Posterior cingulate gyrus (tissue), 11 donors: ENCODE measurements at places on chromosomes 3 and 15.

GRCh38 chr15:88539441-88539840 is 7.0 kb downstream of the DET1 start:
- no peak for DNase-seq

- no peak for DNase-seq
Measured at GRCh38 chr3:76753599-76753998, 286.3 kb upstream of the ROBO2 start.

DNA sequence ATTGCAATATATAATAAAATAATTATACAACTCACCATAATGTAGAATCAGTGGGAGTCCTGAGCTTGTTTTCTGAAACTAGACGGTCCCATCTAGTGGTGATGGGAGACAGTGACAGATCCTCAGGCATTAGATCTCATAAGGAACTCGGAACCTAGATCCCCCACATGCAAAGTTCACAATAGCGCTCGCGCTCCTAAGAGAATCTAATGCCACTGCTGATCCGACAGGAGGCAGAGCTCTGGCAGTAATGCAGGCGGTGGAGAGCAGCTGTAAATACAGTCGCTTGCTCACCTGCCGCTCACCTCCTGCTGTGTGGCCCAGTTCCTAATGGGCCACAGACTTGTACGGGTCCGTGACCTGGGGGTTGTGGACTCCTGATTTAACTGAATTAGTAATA is 87.8 kb downstream of the P3H2 start:
- no peak for DNase-seq

DNA sequence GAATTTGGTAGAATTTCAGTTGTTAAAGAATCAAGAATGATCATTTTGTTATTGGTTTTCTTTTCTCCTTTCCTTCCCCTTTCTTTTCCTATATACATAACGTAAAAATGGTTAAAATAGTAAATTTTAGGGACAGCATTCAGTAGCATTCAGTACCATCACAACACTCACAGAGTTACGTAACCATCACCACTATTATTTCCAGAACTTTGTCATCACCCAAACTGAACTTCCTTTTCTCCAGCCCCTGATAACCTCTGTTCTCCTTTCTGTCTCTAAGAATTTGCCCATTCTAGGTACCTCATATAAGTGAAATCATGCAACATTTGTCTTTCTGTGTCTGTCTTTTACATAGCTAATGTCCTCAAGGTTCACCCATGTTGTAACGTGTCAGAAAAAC is 165.3 kb downstream of the AKAP13 start:
- DNase-seq, result no peak

GRCh38 chr15:92899601-92899947 is 550 bp upstream of the CHD2 start:
- no peak for DNase-seq

- DNase-seq, result no peak
Measured at GRCh38 chr15:45163508-45163856, 24.3 kb downstream of the SHF start.

- DNase-seq, result no peak
Measured at GRCh38 chr3:72976281-72976741, 20.3 kb upstream of the PPP4R2 start.

DNA sequence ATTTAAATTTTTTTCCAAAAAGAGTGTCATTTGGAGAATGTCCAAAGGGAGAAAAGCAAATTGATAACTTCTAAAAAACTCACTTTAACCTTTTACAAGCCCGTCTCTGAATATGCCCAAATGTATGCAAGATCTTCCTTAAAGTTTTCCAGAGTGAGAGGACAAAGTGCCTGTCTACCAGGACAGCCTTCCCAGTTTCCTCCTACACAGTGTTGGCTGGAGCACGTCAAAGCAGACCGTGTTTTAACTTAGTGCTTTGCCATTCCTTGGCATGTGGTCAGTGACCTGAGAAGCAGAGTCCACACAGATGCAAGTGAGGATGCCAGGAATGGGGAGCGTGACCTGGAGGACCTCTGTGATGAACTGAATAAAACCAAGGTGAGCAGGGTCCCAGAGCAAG is 245.7 kb downstream of the FAM43A start:
- no peak for DNase-seq

DNA sequence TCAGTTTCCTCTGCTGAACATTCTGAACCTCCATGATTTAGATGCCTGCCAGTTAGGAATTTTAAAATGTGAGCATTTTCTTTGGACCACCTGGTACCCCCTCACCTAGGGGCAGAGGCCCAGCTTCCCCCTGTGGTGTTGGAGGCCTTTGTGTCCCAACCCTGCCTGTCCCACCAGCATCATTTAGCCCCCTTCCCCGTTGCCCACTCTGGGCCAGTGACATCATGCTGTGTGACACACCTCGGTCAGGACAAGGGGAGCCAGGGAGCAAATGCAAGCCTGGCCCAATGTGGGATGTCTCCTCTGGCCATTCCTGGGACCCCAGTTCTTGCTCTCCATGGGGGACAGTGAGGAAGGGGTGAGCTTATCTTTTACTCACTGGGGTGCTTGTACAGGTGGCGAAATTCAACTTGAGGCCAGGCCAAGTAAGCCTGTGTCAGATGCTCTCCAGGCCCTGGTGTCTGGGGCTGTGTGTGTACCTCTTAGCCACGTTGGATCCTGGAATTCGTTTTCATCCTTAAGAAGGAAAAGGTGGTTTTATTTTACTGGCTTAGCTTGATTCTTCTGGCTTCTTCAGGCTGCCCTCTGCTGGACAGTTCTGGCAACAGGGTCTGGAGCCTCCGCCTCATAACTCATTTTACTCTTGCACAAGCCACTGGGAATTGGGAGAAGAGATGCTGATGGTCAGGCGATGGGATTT is 49.7 kb upstream of the MYZAP start:
- DNase-seq, result peak; percentile 53

DNA sequence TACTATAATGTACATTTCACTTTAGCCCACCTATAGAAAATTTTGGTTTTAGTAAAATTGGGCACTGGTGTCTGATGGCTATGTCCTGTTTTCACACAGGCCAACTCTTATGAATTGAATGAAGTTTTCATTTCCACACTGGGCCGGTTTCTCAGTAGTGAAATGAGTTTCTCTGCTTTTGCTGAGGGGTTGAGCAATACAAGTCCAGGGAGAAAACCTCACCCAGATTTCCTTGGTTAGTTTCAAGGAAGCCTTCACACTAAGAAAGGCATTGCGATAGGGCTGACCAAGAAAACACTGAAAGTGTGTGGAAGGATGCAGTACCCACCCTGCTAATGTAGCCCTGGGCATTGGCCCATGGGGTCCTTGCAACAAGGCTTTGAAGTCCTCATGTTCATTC is 331.5 kb upstream of the CFAP20DC start:
- DNase-seq, result peak; percentile 19

DNA sequence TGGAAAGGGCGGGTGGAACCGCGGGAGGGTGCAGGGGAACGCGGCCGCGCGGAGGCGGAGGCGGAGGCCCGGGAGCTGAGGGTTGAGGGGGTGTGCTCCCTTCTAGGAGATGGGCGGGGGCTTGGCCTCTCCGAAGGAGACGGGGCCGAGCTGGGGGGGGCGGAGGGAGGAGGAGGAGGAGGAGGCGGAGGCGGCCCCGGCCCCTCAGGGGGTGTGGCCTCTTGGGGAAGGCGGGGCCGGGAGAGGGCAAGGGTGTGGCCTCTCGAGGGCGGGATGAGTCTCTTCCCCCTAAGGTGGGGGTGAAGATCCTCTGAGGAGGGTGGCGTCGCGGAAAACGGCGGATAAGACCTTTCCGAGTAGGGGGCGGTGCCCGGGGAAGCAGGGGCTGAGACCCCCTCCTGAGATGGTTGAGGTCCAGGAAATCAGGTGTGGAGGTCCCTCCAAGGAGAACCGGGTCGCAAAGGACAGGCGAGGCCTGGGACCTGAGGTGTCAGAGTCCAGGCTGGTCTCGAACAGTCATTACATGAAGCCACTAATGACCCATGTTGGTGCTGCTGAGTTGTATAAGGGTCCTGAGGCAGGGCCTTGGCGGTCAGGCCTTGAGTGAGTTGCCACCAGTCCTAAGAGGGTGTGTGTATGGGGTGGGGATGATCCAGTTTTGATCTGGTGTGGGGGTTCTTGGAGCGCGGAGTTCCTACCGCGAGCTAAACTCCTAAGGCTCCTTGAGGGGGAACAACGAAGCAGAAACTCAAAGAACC is 759 bp downstream of the WDR6 start:
- peak; percentile 74 for DNase-seq

DNA sequence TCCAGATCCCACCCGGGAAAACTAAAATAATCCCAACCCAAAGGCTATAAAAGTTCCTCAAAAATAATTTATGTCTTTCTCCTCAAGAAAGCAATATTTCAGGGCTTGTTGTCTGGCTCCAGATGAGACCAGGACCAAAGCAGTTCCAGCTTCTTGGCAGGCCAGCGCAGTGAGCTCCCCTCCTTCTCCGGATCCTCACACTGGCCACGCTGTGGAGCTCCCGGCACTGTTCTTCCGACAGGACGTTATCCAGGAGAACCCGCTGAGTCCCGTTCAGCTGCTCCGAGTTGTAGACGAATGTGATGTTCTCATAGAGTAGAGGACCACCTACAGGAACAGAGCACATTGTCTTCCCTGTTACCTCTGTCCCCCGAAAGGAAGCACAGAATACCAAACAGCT is 146.3 kb downstream of the P3H2 start:
- peak; percentile 48 for DNase-seq

DNA sequence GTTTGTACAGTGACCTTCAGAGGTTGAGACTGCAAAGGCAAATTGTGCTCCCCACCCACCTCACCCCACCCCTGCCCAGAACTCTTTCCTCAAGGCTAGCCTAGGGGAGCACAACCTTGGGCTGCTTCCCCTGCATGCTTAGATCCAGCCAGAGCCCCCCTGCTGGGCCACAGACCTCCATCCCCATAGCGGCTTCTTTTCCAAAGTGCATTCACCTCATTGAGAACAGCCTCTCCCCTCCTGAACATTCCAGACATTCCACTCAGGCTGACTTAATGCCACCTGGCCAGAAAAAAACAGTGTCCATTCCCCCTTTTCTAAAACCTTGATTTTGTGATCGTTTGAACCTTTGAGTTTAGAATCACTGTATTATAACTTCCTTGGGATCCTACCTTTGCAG is 124.4 kb upstream of the TOPAZ1 start:
- no peak for DNase-seq
